ENCODE measurements at places on chromosomes 7 and 10.

DNA sequence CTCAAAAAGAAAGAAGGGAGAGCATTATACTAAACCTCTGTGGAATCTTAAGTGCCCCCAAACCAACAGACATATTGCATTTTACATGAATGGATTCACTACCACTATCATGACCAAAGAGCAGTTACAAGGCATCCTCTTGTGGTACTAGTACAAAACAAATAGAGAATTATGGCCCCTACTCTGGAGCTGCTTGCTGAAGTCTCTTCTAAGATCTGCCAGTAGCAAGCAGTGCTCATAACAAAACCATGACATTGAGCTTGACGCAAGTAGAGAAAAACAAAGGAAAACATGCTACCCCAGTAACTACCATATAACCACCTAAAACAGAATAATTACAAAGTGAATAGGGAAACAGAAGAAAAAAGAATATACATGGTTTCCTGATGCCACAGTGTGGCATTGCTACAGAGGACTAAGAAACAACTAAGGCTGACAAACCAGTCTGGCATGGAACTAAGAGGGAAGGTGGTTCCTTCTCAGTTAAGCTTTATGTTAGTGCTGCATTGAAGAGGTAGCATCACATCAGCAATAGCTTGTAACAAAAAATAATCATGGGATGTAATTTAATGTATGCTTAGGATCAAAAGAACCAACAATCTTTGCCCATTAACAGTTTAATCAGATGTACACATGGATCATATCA, 150.2 kb upstream of the AGR3 start:
- DNase-seq = peak; percentile 58

DNA sequence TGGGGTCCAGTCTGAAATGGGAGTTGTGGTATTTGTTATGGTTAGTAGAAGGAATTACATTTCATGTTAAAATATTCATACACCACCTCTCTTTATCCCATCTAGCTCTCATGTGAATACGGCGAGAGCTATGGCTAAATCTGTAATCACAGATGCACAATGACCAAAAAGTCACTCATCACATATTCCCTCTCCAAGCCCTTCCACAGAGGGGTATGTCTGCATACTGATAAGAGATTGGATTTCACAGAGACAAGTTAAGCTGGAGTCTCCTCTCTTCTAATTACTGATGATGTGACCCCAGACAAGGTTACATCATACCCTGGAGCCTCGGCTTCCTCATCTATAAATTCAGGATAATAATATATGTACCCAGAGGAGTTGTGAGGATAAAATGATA, 237.8 kb upstream of the RHOBTB1 start:
- no peak for DNase-seq

- DNase-seq = no peak
These were observed 28.6 kb downstream of the REEP3 start for GRCh38 chr10:63549810-63550209.

- DNase-seq = no peak
These were observed 552.4 kb upstream of the KCND2 start for GRCh38 chr7:119720541-119720940.

DNA sequence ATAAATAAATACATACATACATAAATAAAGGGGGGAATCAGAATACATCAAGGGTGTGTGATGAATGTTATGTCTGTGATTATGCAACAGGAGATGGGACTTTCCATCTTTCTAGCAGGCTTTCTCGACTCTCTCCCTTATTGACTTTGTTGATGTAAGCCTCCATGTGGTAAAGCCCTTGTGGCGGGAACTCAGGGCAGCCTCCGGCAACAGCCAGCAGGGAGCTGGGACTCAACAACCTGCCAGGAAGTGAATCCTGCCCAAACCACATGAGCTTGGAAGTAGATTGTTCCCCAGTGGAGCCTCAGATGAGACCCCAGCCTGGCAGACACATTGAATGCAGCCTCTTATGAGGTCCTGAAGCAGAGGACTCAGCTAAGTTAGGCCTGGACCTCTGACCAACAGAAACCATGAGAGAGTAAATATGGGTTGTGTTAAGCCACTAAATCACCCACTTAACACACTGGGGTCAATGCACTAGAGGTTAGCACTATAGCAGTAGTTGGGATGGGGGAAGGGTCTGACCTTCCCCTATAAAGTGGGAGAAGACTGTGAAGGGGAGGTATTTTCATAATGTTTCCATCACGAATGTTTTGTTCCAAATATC, 104.0 kb downstream of the JCAD start:
- DNase-seq = no peak

GRCh38 chr10:49735161-49735560, 27.0 kb downstream of the OGDHL start:
- no peak for DNase-seq

DNA sequence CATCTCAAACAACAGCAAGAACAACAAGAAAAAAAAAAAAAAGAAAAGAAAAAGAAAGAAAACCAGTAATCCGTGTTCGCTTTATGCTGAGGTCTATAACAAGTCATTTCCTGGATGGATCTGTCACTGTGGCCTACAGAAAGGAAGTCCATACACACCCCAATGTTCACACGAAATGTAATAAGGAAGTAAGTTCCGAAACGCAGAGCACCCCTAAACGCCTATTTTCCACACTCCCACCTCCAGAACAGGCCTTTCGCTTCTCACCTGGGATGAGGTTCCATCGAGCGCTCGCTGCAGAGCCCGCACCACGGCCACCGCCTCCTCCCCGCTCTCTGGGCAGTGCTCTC, 735 bp downstream of the ZNF394 start:
- DNase-seq = no peak

- DNase-seq = no peak
These were observed 32.5 kb downstream of the CDCA7L start for GRCh38 chr7:21912931-21913780.

GRCh38 chr10:57864765-57865680, 402.7 kb downstream of the IPMK start:
- peak; percentile 86 for DNase-seq

DNA sequence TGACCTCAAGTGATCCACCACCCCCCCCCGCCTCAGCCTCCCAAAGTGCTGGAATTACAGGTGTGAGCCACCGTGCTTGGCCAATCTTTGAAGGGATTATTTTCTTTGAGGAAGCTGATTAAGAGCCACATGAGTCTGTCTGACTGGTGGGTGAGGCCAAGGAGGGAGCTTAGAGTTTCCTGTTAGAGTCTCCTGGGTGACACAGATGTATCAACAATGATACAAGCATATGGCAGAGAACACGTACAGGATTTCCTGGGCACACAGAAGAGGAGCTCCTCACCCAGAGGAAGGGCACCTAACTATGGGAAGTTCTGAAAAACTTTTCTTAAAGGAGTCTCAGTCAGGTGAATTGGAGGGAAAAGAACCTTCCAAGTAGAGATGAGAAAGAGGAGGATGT, 69.4 kb downstream of the GOLGA7B start:
- no peak for DNase-seq

DNA sequence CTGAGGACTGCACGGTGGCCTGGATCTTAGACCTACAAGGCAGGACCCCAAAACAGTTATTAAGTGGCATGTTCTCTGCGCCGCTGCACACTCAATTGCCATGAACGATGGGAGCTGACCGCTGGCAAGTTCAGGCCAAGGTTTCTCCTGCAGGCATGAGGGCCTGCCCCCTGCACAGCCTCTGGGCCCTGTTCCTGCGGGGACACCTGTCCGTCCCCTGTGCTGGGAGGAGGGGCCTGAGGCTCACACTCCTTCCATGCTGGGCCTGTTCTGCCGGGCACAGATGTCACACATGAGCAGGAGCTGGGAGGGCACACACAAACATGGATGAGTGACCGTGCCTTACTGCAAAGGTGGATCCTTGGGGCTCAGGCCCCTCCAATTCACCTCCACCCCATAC, 90.0 kb downstream of the PTPRN2 start:
- no peak for DNase-seq

DNA sequence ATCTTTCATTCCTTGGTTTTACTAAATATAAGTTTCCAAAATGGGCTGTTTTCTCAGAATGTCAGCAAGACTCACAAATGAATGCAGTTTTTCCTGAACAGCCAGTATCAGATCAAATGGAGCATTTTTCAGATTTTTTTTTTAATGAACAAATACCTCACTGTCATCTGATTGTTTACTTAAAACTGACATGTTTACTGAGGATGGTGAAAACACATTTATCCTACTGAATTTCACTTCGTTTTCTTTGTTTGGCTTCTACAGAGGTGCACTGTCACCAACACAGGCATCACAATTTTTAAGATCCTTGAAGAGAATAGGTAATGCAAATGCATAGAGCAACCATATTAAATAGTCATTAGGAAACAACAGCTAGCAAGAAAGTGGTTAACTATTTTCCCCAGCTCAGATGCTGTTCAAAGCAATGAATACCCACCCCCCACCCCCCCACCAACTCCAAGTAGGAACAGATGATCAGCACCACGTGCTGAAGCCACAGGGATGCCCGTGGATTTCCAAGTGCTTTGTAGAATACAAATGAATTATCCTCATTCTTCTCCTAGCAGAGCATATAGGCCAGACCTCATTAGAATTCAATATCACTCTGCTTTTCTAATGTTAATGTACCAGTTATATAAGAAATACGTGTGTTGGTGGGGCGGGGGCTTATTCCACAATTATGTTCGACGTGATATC, 205.9 kb downstream of the SKAP2 start:
- DNase-seq = no peak

- peak; percentile 26 for DNase-seq
These were observed 203.1 kb downstream of the ZMYND11 start for GRCh38 chr10:338171-339037.

DNA sequence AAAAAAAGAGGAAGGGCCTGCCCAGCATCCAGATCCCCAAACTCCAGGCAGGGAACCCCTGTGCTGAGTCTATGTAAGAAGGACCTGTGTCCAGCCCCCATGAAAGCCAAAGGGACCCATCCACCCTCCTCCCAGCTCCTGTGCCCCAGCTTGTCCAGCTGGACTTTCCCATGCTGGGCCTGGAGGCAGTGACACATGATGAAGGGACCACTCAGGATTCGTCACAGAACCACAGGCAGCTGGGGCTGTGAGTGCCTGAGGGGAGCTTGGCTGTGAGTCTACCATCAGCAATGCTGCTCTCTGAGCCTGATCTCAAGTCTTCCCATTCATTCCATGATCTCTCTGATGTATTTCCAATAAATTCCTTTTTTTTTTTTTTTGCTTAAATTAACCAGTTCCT, 36.2 kb upstream of the MNX1 start:
- no peak for DNase-seq

- no peak for DNase-seq
These were observed 62.4 kb downstream of the MICU1 start for GRCh38 chr10:72563327-72563932.

GRCh38 chr10:71268247-71268691, 50.8 kb upstream of the SLC29A3 start:
- DNase-seq = no peak

GRCh38 chr7:50212666-50213621, 91.6 kb upstream of the IKZF1 start:
- DNase-seq = no peak

- no peak for DNase-seq
These were observed 11.2 kb upstream of the PDK4 start for GRCh38 chr7:95607561-95607960.

DNA sequence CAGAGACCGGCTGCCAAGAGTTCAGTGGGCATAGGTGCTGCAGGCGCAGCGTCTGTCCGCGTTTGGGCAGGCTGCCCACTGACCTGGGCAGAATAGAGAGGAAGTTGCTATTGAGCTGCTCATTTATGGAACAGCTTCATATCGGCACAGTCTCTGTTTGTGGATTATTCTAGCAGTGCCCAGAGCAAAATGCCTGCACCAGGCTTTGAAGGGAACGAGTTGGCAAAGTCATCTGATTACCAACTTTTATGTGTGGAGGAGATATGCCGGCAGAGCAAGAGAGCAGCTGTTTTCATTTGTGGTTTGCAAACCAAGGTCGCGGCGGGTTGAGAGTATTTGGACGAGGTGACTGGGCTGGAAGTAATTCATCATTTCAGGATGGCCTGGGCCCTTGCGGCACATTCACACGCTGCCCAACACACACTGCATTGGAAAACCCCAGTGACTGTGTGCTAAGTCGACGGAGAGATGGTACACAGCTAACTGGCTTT, 228.5 kb downstream of the TCERG1L start:
- no peak for DNase-seq

DNA sequence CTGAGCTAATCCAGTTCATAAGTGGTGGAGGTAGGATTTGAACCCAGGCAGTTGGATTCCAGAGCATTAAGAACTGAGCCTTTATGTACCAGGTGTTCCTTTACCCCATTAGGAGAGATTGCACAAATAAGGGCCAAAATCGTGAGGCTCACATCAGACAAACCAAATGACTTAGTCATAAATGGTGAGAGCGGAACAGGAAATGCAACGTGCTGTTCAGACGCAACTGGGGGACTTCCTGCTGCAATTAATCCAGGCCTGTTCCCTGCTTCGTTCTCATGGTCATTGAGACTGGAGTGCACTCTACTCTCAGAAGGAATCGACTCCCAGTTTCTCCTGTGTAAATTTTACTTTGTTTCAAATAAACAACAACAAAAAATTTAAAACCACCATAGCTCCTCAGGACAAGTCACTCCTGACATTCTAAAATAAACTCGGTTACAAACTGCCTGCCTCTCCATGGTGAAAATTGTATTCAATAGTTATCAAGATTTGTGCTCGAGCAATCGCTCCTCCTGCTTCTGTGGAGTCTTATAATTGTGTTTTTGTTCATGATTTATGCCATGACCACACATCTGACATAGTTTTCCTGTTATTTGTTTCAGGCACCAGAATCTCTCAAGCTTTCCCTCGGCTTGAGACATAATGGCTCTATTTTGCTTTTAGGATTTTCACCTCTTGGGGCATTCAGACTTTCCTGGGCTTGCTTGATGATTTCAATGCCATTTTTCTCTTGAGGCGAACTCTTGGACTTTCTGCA, 115.3 kb upstream of the BMPER start:
- DNase-seq = no peak

DNA sequence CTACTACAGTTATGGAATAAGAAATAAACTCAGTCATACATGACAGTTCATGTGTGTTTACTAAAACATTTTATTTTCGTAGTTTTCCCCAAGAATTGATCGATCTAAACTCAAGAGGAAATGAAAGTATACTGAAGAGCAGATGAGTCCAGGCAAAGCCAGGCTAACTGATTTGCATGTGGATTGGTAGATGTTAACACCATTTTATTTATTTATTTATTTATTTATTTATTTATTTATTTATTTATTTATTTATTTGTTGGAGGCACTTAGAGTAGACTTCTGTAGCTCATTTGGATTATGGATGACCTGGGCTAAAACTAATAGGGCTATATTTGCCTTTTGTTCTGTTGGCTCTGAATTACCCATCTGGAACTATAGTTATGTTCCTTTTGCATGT, 68.5 kb upstream of the DKK1 start:
- DNase-seq = no peak

All from HT-29 (cell line).